ENCODE measurements at places on chromosomes 1 and 21.
A peak's percentile ranks its signal among the peaks of the same experiment; 100 is the strongest.

- DNase-seq: no peak
Measured at GRCh38 chr1:13662493-13662892, 37.5 kb upstream of the PRDM2 start.

DNA sequence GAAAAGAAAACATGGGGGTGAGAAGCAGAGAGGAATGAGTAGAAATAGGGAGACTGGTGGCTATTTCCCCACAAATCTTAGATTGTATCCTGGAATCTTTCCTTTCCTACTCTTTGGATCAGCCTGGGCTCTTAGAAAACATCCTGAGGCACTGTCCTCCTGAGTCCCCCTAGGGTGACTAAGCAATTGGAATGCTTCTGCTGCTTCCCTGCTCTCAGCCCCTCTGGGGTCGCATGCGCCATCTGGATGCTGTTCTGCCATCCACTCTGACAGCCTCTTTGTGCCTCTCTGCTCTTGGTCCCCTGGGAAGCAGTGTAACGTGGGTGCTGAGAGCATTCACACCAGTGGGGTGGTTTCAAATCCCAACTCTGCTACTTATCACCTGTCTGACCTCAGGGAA lies 443.0 kb downstream of the SIPA1L2 start:
- DNase-seq: no peak

- no peak for DNase-seq
Measured at GRCh38 chr1:35448344-35448801, 108.8 kb downstream of the KIAA0319L start.

DNA sequence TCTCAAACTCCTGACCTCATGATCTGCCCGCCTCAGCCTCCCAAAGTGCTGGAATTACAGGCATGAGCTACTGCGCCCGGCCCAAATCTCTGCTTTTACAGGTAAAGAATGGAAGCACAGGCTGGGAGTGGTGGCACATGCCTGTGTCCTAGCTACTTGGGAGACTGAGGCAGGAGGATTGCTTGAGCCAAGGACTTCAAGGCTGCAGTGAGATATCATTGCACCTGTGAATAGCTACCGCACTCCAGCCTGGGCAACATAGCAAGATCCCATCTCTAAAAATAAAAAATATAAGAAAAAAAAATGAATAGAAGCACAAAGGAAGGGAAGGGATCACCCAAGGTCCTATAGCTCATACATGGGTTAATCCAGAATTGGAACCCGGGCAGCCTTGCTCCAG lies 15.0 kb downstream of the ALPL start:
- no peak for DNase-seq

- no peak for DNase-seq
Measured at GRCh38 chr1:11072216-11072917, 12.5 kb upstream of the SRM start.

DNA sequence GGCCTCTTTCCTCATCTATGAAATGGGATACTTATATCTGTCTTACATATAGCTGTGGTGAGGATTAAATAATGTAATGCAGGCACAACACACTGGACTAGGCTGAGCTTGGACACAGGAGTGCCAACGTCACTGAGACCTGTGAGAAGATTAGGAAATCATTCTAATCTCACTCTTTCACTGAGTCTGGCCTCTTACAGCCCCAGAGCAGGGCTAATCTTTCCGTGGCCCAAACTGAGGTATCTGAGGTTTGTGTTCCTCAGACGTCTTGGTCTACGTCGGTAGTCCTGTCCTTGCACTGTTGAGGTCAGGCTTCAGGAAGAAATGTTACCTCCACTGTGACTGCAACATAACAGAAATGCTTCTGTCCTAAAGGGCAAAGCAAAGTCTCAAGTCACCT lies 22.6 kb upstream of the A3GALT2 start:
- DNase-seq: no peak

DNA sequence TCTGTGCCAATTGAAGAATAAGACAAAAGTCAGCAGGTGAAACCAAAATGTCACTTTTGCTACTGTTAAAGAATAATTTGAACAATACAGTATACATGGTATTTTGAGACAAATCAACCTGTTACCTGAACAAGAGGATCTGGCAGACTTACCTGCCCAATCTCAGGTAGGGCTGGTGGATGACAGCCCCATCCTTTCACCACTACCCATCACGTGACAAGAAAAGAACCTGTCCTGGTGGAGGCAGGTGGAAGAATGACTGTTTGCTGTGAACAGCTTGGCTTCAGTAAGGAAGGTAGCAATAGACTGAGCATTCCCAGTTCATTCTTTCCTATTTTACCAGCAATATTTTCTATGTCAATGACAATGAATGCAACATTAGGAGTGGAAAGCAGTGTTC lies 349.6 kb downstream of the GPATCH2 start:
- DNase-seq: no peak

DNA sequence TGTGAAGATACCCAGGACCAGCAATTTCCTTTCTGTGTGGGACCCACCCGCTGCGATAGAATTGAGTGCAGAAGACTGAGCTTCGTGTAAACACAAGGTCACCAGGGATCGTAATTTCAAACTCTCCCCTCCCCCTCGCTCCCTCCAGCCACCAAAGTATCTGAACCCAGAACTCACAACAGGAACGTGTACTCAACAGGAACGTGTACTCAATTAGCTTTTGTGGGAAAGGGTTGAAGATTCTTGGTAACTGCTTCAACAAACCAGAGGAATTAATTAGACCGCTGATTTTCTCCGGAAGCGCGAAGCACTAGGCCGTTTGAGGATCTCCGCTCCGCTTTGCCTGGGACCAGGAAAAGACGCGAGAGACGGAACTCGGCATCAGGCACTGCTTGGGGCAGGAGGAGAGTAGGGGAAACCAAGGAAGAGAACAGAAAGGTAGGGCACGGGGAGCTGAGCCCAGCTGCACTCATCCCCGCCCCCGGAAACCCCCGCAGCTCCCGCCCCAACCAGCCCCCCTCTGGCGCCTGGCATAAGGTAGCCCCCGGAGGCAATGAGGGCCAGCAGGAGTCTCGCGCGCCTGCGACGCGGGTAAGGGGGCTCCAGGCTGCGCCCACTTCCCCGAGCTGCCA lies 453 bp downstream of the DRAM2 start:
- DNase-seq: peak; percentile 11

DNA sequence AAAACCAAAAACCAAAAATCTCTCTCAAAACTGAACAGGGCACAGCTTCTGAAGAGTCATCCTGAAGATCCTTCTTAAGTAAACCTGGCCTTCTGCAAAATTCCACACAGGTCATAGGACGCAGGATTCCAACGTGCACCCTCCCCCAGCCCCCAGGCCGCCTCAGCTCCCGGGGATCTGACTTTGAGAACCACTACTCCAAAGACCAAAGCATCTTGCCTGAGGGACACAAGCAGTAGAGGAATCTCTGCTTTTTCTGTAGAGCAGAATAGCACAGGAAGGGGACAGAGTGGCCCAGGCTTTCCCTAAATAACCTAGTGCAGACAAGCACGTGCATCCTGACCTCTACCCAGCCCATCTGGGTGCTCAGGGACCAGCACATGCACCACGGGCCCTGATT lies 104.8 kb upstream of the VAMP3 start:
- DNase-seq: no peak

GRCh38 chr21:39319814-39320332 lies 6.4 kb upstream of the BRWD1 start:
- no peak for DNase-seq

DNA sequence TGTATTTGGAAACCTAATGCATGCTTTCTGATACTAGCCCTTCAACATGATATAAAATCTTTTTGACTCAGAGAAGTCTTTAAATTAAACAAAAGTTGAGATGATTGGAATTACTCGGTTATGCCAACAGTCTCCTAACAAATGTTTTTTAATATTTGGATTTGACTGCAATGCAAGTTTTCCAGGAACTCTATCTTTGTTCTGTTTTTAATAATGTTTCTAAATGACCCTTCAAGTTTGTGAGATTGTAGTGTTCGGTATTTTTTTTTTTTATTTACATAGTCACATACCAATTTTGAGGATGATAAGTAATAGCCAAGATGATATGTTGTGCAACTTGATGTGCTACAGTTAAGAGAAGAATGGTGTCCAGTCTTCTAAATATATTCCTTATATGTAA lies 258.0 kb downstream of the FMN2 start:
- no peak for DNase-seq

DNA sequence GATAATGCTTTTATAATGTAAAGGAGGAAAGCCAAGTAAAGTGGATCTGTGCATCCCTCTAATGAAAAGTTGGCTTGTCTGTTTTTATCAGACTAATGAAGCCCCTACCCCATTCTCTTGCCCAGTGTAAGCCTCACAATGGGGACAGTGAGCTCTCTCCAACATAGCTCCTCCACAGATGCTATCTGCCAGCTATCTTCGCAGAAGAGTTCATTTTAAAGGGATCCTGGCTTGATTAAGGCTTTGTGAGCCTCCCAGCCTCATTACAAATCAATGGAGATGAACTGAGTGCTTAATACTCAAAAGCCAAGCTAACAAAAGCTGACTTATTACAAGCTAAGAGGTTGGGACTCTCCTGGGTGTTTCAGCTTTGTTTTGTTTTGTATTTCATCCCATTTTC lies 514.7 kb downstream of the NUF2 start:
- DNase-seq: no peak

DNA sequence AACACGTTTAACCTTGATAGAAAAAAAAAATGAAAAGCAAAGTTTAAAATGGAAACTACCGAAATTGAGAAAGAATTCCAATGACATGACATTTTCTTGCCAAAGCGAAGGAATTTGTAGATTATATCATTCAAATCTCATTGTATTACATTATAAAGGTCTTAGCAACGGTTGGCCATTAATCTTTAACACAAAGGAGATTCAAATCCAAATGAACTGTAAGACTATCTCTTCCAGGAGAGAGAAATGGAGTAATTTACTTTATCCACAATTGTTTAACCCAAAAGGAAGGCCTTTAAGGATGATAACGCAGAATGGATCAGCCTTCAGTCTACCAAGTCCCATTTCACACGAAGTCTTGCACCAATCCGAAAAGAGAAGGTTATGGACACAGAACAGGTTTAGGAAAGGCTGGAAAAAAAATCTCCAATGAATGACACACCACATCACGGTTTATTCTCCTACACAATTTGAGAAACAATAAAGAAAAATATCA lies 1.5 kb downstream of the ENAH start:
- DNase-seq: no peak

- no peak for DNase-seq
Measured at GRCh38 chr1:3473381-3473844, 18.9 kb downstream of the ARHGEF16 start.

- no peak for DNase-seq
Measured at GRCh38 chr1:151936653-151937052, 27.3 kb upstream of the THEM4 start.

DNA sequence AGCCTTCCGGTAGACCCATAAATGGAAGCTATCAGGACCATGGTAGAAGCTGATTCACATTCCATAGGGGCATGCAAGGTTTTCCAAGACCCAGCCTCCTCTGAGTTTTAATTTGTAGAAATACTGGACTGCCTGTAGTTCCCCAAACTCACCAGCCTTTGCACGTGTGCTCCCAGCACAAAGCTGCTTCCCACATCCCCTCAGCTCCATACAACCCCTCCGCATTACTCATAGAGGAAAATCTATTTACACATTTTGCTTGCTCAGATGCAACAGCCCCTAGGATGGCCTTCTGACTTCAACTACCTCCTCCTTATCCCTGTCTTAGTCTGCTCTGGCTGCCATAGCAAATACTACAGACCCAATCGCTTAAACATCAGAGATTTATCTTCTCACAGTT lies 336.2 kb downstream of the SETD4 start:
- no peak for DNase-seq

DNA sequence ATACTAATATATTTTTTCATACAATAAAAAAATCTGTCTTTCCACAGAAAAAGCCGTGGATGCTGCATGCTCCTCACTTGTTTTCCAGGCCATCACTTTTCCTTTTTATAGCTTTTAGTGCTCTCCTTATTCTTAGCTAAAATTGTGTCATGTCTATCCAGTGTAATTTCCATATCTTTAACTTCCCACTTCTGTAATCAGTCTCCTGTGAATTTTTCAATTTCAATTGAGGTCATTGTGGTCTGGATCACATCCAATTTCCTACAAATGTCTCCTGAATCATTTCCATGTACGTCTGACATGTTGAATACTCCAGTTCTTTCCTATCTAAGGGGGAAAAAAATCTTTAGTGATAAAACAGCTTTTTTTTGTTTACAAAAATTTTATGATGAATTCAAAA lies 838.2 kb upstream of the B3GALT2 start:
- no peak for DNase-seq

GRCh38 chr1:30329802-30330557 lies 393.4 kb downstream of the MATN1 start:
- no peak for DNase-seq

DNA sequence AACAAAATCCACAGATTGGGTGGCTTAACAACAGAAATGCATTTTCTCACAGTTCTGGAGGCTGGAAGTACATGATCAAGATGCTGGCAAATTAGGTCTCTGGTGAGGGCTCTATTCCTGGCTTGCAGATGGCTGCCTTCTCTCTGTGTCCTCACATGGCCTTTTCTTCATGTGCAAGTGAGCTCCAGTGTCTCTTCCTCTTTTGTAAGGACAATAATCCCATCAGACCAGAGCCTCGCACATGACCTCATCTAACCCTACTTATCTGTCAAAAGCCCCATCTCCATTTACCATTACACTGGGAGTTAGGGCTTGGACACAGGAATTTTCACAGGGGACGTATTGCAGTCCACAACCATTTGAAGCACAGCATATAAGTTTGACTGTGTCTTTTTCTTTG lies 181.6 kb downstream of the NEGR1 start:
- no peak for DNase-seq

GRCh38 chr1:11541236-11541635 lies 62.3 kb downstream of the DISP3 start:
- no peak for DNase-seq

- DNase-seq: no peak
Measured at GRCh38 chr21:33398361-33398760, 4.9 kb upstream of the IFNGR2 start.

All from iPS DF 6.9 (cell line).